ENCODE measurements at places on chromosomes 3 and 15. TPM values are rescaled to one million over a fixed set of nuclear protein-coding genes. Genes with fewer than 3 reads are reported as not detected.

The ITGA11 gene
- total RNA-seq, result 81.1 TPM

The ROPN1B gene
- total RNA-seq, result not detected

The POC1A gene
- 10.0 TPM for total RNA-seq

The FOXL2 gene
- not detected for total RNA-seq

The FEZF2 gene
- not detected for total RNA-seq

The CCR8 gene
- not detected for total RNA-seq

The SEMA4B gene
- 14.5 TPM for total RNA-seq

The GOLGA8O gene
- 0.09 TPM for total RNA-seq

The CPNE4 gene
- not detected for total RNA-seq

The AGBL1 gene
- total RNA-seq, result not detected

The CD200R1 gene
- not detected for total RNA-seq

The A4GNT gene
- not detected for total RNA-seq

The CYP1A2 gene
- total RNA-seq, result not detected

The CTDSPL gene
- 30.1 TPM for total RNA-seq

The LYSMD4 gene
- 2.6 TPM for total RNA-seq

The UBE2E2 gene
- 49.1 TPM for total RNA-seq

The POPDC2 gene
- total RNA-seq, result 1.6 TPM

The FANCD2OS gene
- total RNA-seq, result not detected

Measured in fibroblast of the aortic adventitia (primary cell).